ENCODE measurements at places on chromosomes 12 and 14.

- H3K4me1 ChIP-seq: no peaks in the 10 kb centered on the region
- H3K4me3 ChIP-seq: no peak overlapping the region
- no peak overlapping the region for H3K27ac ChIP-seq
- DNase-seq: no peak
- H3K27me3 ChIP-seq: no peaks in the 10 kb centered on the region
Observed at GRCh38 chr12:90124289-90124688, 415.7 kb upstream of the ATP2B1 start.

GRCh38 chr12:59193476-59194050 is 273.3 kb upstream of the LRIG3 start:
- H3K4me1 ChIP-seq: no peaks in the 10 kb centered on the region
- H3K4me3 ChIP-seq: no peak overlapping the region
- H3K36me3 ChIP-seq: no peaks in the 10 kb centered on the region
- DNase-seq: no peak

GRCh38 chr14:66105815-66106214 is 380.4 kb upstream of the CCDC196 start:
- H3K36me3 ChIP-seq: no peaks in the 10 kb centered on the region
- H3K4me1 ChIP-seq: peaks cover 6% of the 10 kb centered on the region
- no peak overlapping the region for H3K4me3 ChIP-seq
- peaks cover 10% of the 10 kb centered on the region for H3K27me3 ChIP-seq
- no peak for DNase-seq

DNA sequence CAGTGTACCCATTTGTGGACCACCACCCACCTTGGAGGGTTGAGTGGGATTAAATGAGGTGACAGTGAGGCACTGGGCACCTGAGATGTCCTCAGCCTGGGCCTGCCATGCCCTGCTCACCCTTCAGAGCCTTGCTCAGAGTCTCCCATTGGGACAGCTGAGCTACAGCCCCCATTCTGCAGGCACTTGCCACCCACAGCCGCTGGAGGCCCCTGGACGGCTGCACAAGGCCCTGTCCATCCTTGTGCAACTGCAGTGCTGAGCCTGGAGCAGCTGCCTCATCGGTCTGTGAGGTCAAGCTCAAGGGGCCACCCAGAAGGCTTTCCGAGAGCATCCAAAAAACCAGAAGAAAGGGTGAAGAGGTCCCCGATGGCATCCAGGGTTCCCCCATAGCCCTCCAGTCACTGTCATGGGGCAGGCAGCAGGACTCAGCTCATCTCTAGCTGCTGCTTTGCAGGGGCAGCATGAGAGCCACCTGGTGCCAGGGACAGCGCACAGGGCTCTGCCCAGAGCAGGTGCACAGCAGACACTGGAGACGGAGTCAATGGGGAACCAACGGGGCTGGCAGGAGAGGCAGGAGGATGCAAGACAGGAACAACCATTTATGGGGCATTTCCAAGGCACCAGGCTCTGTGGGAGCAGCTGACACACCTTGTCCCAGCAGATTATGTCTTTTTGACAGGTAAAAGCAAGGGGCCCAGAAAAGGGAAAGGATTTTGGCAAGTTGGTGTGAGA is 84.6 kb downstream of the ARL6IP4 start:
- peak overlapping the region; percentile 76 for H3K27ac ChIP-seq
- no peaks in the 10 kb centered on the region for H3K36me3 ChIP-seq
- no peaks in the 10 kb centered on the region for H3K27me3 ChIP-seq
- no peak for DNase-seq

- no peak overlapping the region for H3K27ac ChIP-seq
- no peaks in the 10 kb centered on the region for H3K36me3 ChIP-seq
- no peak overlapping the region for H3K4me3 ChIP-seq
- DNase-seq: no peak
- no peaks in the 10 kb centered on the region for H3K4me1 ChIP-seq
- no peaks in the 10 kb centered on the region for H3K27me3 ChIP-seq
Observed at GRCh38 chr14:47365233-47365632, 310.2 kb downstream of the MDGA2 start.

DNA sequence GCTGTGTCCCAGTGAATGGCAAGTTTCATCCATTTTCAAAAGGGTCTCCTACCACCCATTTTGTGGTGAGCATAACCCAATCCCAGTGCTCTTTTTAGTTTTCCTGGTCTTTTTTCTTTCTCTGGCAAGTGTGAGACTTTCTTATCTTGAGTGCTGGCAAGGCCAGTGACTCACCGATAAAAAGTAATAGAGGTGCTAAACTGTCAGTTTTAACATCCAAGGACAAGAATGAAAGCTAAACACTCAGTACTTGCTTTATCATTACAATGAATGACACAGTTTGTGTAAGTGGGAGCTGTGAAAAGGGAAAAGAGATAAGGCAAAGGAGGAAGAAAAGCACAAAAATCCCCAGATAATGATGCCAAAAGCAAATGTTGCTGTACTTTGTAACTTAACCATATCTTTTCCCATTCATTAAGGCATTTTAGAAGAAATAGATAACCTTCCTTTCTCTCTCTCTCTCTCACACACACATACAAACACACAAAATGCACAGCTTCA is 4.9 kb upstream of the LRIG3 start:
- H3K36me3 ChIP-seq: no peaks in the 10 kb centered on the region
- H3K4me3 ChIP-seq: no peak overlapping the region
- DNase-seq: no peak
- peaks cover 3% of the 10 kb centered on the region for H3K4me1 ChIP-seq
- H3K27me3 ChIP-seq: peaks cover 14% of the 10 kb centered on the region
- no peak overlapping the region for H3K27ac ChIP-seq

GRCh38 chr12:121534495-121535148 is 46.2 kb downstream of the KDM2B start:
- peak; percentile 45 for DNase-seq
- peaks cover 33% of the 10 kb centered on the region for H3K4me1 ChIP-seq
- no peak overlapping the region for H3K27ac ChIP-seq
- H3K36me3 ChIP-seq: peaks cover 24% of the 10 kb centered on the region

DNA sequence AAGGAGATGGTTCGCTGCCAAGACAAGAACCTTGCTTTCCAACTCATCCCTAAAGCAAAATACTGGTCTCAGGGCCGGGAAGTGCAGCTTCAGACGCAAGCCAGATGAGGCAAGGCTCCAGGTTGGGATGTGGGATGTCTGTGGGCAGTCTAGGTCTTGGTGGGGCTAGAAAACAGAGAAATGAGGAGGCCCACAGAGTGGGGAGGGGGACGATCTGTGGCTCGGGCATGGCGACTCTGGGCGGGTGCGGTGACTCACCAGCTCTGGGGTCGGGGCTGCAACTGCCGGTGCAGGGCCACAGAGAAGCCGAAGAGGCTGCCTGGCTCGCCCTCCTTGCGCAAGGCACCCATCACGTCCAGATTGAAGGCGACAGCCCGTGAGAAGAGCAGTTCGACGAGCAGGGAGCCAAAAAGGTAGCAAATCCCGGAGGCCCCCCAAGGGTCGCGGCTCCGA is 459 bp downstream of the ITGA7 start:
- peaks cover 13% of the 10 kb centered on the region for H3K4me1 ChIP-seq
- H3K36me3 ChIP-seq: no peaks in the 10 kb centered on the region
- H3K4me3 ChIP-seq: peak overlapping the region; percentile 76
- peaks cover 61% of the 10 kb centered on the region for H3K27me3 ChIP-seq
- DNase-seq: no peak

DNA sequence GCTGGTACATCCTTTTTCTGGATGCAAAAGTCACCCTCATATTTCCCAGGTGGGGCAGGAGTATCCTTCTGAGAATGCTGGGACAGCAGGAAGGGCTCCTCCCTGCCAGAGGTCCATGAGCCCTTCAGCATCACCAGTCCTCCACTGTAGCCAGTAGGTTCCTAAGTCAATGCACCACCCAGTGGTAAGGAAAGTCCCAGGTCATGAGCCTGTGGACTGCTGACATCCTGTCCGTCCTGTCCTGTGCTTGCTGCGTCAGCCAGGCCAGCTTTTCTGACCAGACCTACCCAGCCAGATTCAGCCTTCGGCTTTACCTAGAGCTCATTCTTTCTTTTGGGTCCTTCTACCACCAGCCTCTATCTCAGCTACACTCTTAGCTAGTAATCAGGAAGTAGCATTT is 23.0 kb upstream of the ACTN1 start:
- peaks cover 3% of the 10 kb centered on the region for H3K27me3 ChIP-seq
- no peaks in the 10 kb centered on the region for H3K36me3 ChIP-seq
- no peak for DNase-seq
- H3K4me3 ChIP-seq: no peak overlapping the region
- peaks cover 3% of the 10 kb centered on the region for H3K4me1 ChIP-seq

DNA sequence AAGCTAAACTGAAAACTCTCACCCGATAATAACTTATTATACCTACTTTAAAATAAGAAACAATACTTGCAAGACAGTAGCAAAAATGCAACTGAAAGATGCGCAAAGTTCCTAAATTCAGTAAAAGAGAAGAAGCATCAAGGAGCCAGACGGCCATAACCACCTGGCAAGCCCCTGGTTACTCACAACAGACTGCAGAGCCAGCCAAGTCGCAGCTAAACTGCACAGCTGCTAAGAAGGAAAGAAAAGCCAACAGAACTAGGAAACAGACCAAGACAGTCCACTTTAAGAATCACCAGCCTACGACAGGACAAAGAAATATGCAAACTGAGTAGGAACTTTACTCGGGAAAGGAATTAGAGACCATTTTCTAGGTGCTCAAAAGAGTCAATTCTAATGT is 127.9 kb downstream of the TMTC1 start:
- no peak overlapping the region for H3K27ac ChIP-seq
- no peak for DNase-seq
- no peaks in the 10 kb centered on the region for H3K27me3 ChIP-seq
- no peaks in the 10 kb centered on the region for H3K4me1 ChIP-seq
- no peaks in the 10 kb centered on the region for H3K36me3 ChIP-seq

DNA sequence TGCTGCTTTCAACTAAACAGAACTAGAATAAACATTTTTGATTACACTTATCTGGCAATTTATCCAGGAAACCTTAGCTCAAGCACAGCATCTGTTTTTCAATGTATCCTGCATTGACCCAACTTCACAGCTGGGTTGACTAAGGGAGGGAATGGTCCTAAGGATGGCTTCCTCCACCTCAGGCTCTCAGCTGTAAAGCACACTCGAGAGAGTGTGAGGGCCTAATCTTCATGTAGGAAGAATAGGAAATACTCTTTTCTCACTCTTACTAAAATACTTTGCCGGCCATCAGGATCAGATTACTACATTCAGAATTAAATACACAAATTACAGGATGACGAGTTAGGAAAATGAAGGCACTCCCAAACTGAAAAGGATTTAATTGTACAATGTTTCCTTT is 7.2 kb downstream of the SETD3 start:
- H3K27ac ChIP-seq: no peak overlapping the region
- no peak overlapping the region for H3K4me3 ChIP-seq
- peaks cover 9% of the 10 kb centered on the region for H3K4me1 ChIP-seq
- no peaks in the 10 kb centered on the region for H3K27me3 ChIP-seq
- peaks cover 2% of the 10 kb centered on the region for H3K36me3 ChIP-seq
- DNase-seq: no peak

GRCh38 chr14:75521415-75522199 is 662 bp upstream of the BATF start:
- peaks cover 63% of the 10 kb centered on the region for H3K4me1 ChIP-seq
- H3K4me3 ChIP-seq: peak overlapping the region; percentile 100

GRCh38 chr14:61178226-61179060 is 102.7 kb downstream of the TMEM30B start:
- H3K36me3 ChIP-seq: peaks cover 2% of the 10 kb centered on the region
- DNase-seq: peak; percentile 62
- peak overlapping the region; percentile 71 for H3K4me3 ChIP-seq
- H3K27me3 ChIP-seq: no peaks in the 10 kb centered on the region
- peak overlapping the region; percentile 74 for H3K27ac ChIP-seq
- H3K4me1 ChIP-seq: peaks cover 32% of the 10 kb centered on the region

GRCh38 chr14:75847584-75847983 is 134.2 kb downstream of the TGFB3 start:
- H3K4me1 ChIP-seq: no peaks in the 10 kb centered on the region
- H3K36me3 ChIP-seq: no peaks in the 10 kb centered on the region
- no peak overlapping the region for H3K4me3 ChIP-seq

- no peaks in the 10 kb centered on the region for H3K27me3 ChIP-seq
- peak overlapping the region; percentile 92 for H3K27ac ChIP-seq
- DNase-seq: no peak
- peak overlapping the region; percentile 81 for H3K4me3 ChIP-seq
Observed at GRCh38 chr12:53222170-53222721, 9.8 kb downstream of the RARG start.

- no peak overlapping the region for H3K27ac ChIP-seq
- no peaks in the 10 kb centered on the region for H3K4me1 ChIP-seq
- H3K36me3 ChIP-seq: no peaks in the 10 kb centered on the region
Observed at GRCh38 chr14:61899497-61899896, 137.3 kb downstream of the SNAPC1 start.

- no peaks in the 10 kb centered on the region for H3K27me3 ChIP-seq
- H3K4me1 ChIP-seq: peaks cover 12% of the 10 kb centered on the region
- no peak overlapping the region for H3K4me3 ChIP-seq
Observed at GRCh38 chr12:3634348-3634747, 118.6 kb downstream of the CRACR2A start.

DNA sequence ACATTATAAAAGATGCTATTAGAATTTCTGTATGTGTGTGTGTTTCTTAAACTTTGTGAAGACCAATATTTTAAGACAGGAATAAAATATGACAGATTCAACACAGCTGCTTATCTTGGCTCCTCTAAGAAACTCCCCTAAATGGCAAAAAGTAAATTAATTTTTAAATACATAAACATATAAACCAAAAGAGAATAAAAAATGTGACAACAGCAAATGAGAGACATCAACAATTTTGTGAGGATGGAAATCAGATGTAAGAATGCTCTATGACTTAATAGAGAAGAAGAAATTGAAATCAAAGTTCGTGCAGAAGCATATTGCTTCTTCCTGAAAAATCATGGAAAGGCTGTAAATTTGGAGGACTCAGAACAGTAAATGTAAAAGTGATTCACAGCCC is 1083.8 kb downstream of the FLRT2 start:
- H3K27me3 ChIP-seq: no peaks in the 10 kb centered on the region
- H3K27ac ChIP-seq: no peak overlapping the region
- no peak for DNase-seq
- no peaks in the 10 kb centered on the region for H3K4me1 ChIP-seq
- no peaks in the 10 kb centered on the region for H3K36me3 ChIP-seq

DNA sequence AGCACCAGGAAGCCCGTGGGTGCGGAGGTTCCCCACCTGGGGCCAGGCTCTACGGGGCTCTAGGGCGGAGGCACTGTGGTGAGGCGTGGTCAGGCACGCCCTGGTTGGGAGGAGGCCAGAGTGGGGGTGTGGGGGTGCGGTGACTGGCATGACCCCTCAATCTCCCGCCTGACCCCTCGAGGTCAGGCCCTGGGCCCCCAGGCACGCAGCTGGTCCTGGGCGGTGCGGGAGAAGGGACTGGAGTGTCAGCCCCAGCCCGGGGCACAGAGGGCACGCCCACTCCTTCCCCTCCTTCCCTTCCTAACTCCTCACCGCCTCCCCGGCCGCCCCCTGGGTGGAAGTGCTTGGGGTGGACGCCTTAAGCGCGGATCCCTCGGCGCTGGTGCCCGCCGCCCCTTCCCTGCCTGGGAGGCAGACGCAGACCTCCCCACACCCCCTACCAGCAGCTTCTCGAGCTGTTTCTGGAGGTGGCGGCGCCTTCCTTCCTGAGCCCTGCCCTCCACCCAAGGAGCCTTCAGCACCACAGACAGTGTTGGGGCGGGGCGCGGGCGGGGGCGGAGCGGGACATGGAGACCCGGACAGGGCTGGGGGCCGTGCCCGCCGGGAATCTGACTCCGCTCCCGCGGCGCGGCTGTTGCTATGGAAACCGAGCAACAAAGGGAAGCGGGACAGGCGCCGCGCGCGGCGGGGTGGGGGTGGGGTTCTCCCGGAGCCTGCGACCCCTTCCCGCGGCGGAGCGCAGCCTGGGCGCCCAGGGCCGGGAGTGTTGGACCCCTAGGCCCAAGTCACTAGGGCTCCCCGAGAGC is 741 bp upstream of the CRIP2 start:
- H3K27me3 ChIP-seq: peaks cover 22% of the 10 kb centered on the region
- peaks cover 2% of the 10 kb centered on the region for H3K4me1 ChIP-seq
- H3K27ac ChIP-seq: no peak overlapping the region
- H3K36me3 ChIP-seq: no peaks in the 10 kb centered on the region

GRCh38 chr12:89880690-89881350 is 172.2 kb upstream of the ATP2B1 start:
- peaks cover 5% of the 10 kb centered on the region for H3K27me3 ChIP-seq
- H3K4me1 ChIP-seq: peaks cover 34% of the 10 kb centered on the region
- peak; percentile 49 for DNase-seq
- peak overlapping the region; percentile 72 for H3K4me3 ChIP-seq
